Cardiac muscle cell (in vitro differentiated cells and primary cell): ENCODE measurements at places on chromosomes 12 and 14.

- H3K4me1 ChIP-seq, result peaks cover 10% of the 10 kb centered on the region
- H3K36me3 ChIP-seq, result peaks cover 12% of the 10 kb centered on the region
- no peak overlapping the region for H3K4me3 ChIP-seq
- H3K27me3 ChIP-seq, result no peaks in the 10 kb centered on the region
Observed at GRCh38 chr14:23559010-23559925, 3.2 kb downstream of the THTPA start.

DNA sequence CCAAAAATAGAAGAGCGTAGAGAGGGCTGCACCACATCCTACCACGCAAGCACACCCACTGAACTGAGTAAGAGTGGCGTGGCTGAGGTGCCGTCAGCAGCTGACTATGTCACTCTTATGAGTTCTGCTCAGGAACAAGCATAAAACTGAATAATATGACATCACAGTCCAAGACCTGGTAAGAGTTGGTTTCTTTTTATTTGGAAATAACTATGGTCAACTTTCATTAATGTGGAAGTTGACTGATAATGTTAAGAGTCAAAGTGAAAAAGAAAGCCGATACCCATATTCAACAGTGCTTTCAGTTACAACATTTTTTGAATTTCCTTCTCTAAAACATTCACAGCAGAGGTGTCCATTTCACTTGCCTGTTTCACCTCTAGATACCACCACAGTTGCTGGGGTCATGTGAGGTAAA, 44.6 kb downstream of the GNS start:
- H3K4me1 ChIP-seq, result no peaks in the 10 kb centered on the region
- H3K27me3 ChIP-seq, result no peaks in the 10 kb centered on the region
- no peak overlapping the region for H3K27ac ChIP-seq
- DNase-seq, result no peak
- peaks cover 14% of the 10 kb centered on the region for H3K36me3 ChIP-seq
- H3K4me3 ChIP-seq, result no peak overlapping the region

- no peaks in the 10 kb centered on the region for H3K4me1 ChIP-seq
- H3K27ac ChIP-seq, result no peak overlapping the region
- no peak overlapping the region for H3K4me3 ChIP-seq
Observed at GRCh38 chr14:43166163-43166562, 1340.9 kb downstream of the FSCB start.

- no peak within 1 kb of the TSS for H3K27ac ChIP-seq
- no peaks in the 10 kb centered on the region for H3K36me3 ChIP-seq
- H3K4me1 ChIP-seq, result no peaks in the 10 kb centered on the region
- no peak for DNase-seq
- no peak within 1 kb of the TSS for H3K4me3 ChIP-seq
Observed at GRCh38 chr12:18261273-18261672, at the start of gene PIK3C2G. Gene PIK3C2G (plus strand): TSS chr12:18261518. CDS start chr12:18282082, 20,564 bp downstream.

- H3K27me3 ChIP-seq, result no peaks in the 10 kb centered on the region
- DNase-seq, result peak; percentile 16
- H3K27ac ChIP-seq, result no peak overlapping the region
- no peaks in the 10 kb centered on the region for H3K36me3 ChIP-seq
- H3K4me1 ChIP-seq, result no peaks in the 10 kb centered on the region
Observed at GRCh38 chr14:22650960-22651521, 6.9 kb upstream of the OR6J1 start.

- peaks cover 15% of the 10 kb centered on the region for H3K36me3 ChIP-seq
- DNase-seq, result peak; percentile 97
- H3K27ac ChIP-seq, result peak within 1 kb of the TSS; percentile 89
- no peaks in the 10 kb centered on the region for H3K27me3 ChIP-seq
- peak within 1 kb of the TSS; percentile 73 for H3K4me3 ChIP-seq
Observed at GRCh38 chr14:59483819-59484638, at the start of the genes JKAMP and L3HYPDH. Gene JKAMP (plus strand): TSS chr14:59484517. CDS start chr14:59484590, 73 bp downstream. Gene L3HYPDH (minus strand): TSS chr14:59484408. CDS start chr14:59484316, 92 bp downstream.

GRCh38 chr12:84397263-84397662, 515.3 kb downstream of the SLC6A15 start:
- no peaks in the 10 kb centered on the region for H3K4me1 ChIP-seq
- no peak overlapping the region for H3K4me3 ChIP-seq
- no peaks in the 10 kb centered on the region for H3K36me3 ChIP-seq
- no peak for DNase-seq
- H3K27ac ChIP-seq, result no peak overlapping the region

GRCh38 chr12:127147724-127148123, 1119.2 kb upstream of the TMEM132C start:
- no peaks in the 10 kb centered on the region for H3K4me1 ChIP-seq
- no peak overlapping the region for H3K4me3 ChIP-seq
- peak; percentile 28 for DNase-seq
- no peak overlapping the region for H3K27ac ChIP-seq

GRCh38 chr12:86193931-86194330, 62.3 kb downstream of the MGAT4C start:
- no peak overlapping the region for H3K4me3 ChIP-seq
- H3K4me1 ChIP-seq, result no peaks in the 10 kb centered on the region
- H3K27ac ChIP-seq, result no peak overlapping the region
- no peaks in the 10 kb centered on the region for H3K36me3 ChIP-seq
- no peak for DNase-seq

DNA sequence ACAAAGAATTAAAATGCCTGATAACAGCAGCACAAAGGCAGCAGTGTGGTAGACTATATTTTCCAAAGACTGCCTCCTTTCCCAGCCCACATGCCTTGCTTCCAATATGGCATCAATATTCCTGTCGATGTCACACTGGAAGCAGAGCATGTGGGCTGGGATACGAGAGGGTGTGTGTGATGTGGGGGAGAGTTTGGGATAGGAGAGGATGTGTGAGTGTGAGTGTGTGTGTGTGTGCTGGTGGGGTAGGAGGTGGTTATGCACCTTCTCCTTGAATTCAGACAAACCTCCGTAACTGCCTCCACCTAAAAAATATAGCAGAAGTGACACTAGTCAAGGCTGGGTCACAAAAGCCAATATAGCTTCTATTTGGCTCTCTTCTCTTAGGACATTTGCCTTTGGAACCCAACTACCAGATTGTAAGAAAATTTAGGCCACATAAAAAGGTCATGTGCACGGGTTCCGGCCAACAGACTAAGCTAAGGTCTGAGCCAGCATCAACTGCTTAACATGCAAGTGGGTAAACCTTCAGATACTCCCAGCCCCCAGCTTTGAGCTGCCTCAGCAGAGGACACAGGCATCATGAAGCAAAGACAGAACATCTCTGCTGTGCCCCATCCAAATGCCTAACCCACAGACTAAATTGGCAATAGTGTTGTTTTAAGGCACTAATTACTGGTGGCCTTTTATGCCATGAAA, 29.5 kb downstream of the SPPL3 start:
- H3K36me3 ChIP-seq, result no peaks in the 10 kb centered on the region
- no peak for DNase-seq
- no peaks in the 10 kb centered on the region for H3K27me3 ChIP-seq
- no peak overlapping the region for H3K27ac ChIP-seq
- H3K4me1 ChIP-seq, result peaks cover 10% of the 10 kb centered on the region

DNA sequence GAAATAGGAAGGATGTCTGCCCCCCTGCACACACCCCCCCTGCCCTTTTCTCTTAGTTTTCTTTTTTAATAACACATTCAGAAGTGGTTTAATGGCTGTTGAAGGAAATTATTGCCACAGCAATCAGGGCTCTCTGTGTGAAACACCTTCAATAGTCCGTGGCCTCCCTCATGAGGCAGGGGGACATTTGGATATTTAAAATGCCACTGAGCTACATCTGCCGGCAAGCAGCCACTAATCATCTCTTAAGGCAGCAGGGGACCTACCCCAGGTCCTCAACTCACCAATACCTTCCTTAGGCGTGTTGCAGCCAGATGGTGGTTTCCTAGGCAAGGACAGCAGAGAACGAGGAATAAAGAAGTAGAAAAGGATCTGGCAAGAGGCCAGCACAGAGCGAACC, 283.2 kb downstream of the TTC8 start:
- no peak for DNase-seq
- H3K4me1 ChIP-seq, result no peaks in the 10 kb centered on the region
- no peak overlapping the region for H3K4me3 ChIP-seq
- no peaks in the 10 kb centered on the region for H3K27me3 ChIP-seq
- no peaks in the 10 kb centered on the region for H3K36me3 ChIP-seq

DNA sequence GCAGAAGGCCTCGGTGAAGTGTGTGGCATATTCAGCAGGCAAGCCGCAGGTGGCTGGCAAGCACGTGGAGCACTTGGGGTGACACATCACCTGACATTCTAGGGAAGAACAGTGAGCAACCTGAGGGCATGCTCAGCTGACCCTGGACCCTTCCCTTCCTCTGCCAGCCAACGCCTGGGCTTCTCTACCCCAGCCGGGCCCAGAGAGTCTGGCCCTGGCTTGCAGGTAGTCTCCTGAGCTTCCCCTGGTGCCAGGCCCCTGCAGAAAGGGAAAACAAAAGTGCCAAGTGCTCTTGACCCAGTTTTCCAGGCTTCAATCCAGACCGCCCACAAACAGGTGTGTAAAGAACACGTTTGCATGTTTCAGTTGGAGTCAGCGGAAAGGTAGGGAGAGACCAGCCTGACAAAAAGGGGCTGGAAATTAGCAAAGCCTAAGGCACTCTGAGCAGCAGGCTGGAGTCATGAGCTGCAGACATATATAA, 45.7 kb downstream of the PRKAB1 start:
- no peak overlapping the region for H3K4me3 ChIP-seq
- no peaks in the 10 kb centered on the region for H3K27me3 ChIP-seq
- H3K27ac ChIP-seq, result no peak overlapping the region
- H3K4me1 ChIP-seq, result no peaks in the 10 kb centered on the region
- no peak for DNase-seq

DNA sequence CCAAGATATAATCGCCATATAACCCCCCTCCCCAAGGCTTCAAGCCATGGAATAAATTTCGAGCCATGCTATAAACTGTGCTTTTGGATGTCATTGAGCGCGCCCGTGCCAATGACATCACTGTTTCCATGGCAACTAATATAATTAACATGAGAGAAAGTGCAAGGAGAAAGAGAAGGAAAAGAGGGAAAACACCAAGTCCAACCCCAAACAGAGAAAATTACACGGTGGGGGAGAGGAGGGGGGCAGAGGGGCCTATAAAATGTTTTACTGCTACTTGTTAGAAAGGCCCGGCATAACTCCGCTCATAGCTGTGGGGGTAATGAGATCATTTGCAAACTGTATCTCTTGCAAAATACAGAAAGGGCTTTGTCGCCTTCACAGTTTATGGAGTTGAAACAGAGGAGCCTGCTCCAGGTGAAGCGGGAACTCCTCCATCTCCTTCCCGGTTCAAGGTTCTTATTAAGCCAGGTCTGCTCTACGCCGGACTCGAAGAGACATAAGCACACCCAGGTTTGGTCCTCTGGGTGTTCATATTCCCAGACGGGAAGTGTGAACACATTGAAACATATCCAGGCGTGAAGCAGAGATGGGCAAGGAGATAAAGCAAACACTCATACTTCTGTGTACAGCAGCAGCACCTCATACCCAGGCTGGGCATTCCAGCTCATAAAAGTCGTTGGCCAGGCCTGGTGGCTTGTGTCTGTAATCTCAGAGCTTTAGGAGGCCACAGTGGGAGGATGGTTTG, 99.1 kb upstream of the MAP1LC3B2 start:
- H3K4me3 ChIP-seq, result no peak overlapping the region
- H3K4me1 ChIP-seq, result no peaks in the 10 kb centered on the region
- H3K27ac ChIP-seq, result no peak overlapping the region
- H3K27me3 ChIP-seq, result no peaks in the 10 kb centered on the region
- no peaks in the 10 kb centered on the region for H3K36me3 ChIP-seq

- peaks cover 4% of the 10 kb centered on the region for H3K36me3 ChIP-seq
- H3K4me1 ChIP-seq, result peaks cover 23% of the 10 kb centered on the region
- no peak overlapping the region for H3K27ac ChIP-seq
- H3K4me3 ChIP-seq, result no peak overlapping the region
- no peaks in the 10 kb centered on the region for H3K27me3 ChIP-seq
Observed at GRCh38 chr14:65075628-65076325, 26.5 kb downstream of the MAX start.

- no peak overlapping the region for H3K27ac ChIP-seq
- H3K4me1 ChIP-seq, result no peaks in the 10 kb centered on the region
- no peak for DNase-seq
- no peak overlapping the region for H3K4me3 ChIP-seq
Observed at GRCh38 chr14:102523569-102524450, 14.2 kb upstream of the ANKRD9 start.
